ENCODE measurements at places on chromosomes 7 and 10.

GRCh38 chr7:131826960-131827359, 270.5 kb upstream of the PODXL start:
- DNase-seq = no peak

DNA sequence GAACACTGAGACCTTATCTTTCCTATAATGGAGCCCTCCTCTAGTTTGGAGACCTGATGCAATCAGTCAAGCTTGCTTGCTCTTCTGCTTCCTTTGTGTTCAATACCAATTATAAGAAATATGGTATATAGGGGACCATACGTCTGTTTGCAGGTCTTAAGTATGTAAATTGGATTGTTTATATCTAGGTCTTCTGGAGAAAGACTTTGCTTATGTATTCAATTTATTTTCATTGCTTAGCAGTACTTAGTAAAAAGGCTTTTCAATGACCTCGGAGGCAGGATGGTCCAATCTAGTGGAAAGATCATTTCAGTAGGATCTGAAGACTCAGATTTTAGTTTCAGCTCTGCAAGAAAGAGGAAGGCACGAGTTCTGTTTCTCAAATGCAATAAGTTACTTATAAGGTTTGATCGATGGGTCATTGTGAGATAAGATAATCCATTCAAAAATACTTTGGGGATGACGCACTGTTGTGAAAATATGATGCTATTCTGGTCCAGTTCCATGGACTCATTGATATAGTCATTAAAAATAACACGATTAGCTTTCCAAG, 571.6 kb downstream of the SH2D4B start:
- no peak for DNase-seq

DNA sequence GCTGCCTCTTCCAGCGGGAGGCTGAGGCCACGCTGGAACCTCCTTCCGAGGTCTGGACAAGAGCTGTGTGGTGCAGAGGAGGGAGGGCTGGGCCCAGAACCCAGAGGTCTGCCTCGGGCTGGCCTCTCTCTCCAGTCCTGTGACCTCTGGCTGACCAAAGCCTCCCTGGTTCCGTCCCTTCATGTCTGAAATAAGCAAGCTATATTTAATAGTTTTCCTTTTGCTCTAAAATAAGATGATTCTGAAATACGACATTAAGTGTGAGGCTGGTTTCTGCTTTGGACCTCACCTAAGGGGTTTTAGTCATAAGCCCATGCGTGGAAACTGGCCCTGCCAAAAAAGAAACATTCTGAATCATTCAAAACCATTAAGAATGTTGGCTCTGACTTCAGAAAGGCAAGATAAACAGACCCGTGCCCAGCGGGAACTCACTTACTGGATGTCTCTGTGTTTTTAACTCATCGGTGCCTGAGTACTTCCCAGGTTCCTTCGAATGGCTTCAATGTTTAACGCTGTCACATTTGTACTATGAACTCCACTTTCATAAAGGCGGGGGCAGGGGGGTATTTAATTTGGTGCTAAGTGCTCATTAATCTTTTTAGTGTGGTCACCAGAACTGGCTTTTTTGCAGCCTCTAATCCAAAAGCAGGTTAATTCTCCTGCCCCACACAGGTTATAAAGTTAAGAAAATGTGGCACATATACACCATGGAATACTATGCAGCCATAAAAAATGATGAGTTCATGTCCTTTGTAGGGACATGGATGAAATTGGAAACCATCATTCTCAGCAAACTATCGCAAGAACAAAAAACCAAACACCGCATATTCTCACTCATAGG, 157.5 kb upstream of the KLF14 start:
- peak; percentile 66 for DNase-seq

DNA sequence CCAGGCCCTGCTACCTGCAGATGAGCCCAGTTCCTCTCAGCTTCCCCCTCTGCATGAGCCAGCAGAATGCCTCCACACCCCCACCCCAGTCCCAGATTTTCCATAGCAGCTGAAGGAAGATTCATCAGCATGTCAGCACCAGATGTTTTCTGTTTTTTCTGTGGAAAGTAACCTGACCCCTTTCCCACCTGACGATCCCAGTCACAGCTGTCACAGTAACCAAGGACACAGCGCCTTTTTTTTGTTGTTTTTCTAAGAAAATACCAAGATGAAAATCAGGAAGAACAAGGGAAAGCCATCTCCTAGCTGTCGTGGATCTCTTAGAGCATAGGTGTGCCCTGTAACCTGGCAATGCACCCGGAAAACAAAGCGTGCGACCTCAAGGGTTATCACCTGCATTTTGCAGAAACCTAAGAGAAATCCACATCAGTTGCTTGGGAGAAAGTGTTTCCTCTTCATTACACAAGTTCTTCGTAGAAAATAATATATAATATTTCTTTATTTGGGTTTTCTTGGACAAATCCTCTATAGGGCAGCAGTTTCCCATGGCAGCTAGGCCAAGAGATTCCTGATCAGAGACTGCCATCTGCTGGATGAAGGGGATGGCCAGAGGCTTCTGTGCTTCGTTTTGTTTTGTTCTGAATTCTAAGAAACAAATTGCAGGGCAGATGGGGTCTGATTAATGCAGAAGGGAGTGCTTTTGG, 401.9 kb downstream of the TNS3 start:
- peak; percentile 24 for DNase-seq

DNA sequence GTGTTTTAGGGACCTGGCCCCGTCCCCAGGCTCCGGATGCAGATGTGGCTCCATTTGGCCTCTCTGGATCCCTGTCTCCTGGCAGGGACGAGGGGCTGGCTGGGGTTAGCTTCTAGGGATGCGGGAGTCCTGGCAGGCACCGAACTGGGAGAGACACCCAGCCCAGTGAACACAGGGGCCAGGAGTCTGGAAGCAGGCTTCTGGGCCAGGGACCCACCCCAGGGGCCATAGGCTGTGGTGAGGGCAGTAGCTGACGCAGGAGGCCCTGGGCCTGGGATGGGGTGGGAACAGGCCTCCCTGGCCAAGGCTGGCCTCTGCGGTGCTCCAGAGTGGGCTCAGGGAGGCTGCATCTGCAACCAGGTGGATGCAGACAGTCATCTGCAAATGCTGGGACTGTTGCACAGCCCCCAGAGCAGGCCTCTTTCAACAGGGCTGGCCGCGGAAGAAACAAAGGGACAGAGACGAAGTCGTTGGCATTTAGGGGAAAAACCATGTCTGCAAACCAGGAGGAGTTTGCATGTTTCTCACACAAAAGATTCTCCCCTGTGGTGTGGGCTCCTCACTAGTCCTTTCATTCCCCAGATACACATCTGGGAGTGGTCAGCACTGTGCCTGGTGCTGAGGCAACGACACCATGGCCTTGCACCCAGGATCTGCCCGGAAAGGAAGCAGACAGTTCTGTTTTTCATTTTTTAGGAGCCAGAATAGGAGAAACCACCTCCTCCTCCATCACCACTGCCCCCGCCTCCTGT, 36.4 kb upstream of the ZNF488 start:
- DNase-seq = no peak
